ENCODE measurements at places on chromosomes 12 and 14.

DNA sequence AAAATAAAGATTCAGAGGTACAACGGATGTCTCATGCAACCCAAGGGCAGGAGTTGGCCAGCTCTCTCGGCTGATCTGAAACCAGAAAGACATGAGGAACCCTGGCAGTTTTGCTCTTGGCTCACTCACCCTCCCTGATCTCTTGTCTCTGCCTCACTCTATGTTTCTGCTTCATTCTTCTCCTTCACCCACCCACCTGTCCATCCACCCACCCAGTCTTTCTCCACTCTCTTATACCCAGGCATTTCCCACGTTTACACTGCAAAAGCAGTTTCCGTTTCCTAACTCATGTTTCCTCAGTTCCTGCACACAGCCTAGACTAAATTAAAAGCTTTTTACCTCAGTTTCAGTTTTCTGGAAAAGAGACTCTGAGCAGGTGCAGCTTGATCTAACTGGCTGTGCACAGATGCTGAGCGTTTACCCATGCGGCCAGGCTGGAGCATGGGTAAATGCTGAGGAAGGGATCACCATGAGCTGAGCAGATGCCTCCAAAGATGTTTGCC is 157.6 kb downstream of the PRKCH start:
- DNase-seq = no peak

- DNase-seq = no peak
Observed at GRCh38 chr12:27367078-27367477, 34.4 kb downstream of the BMAL2 start.

- DNase-seq = peak; percentile 50
Observed at GRCh38 chr12:19739195-19739776, 300.0 kb downstream of the AEBP2 start.

- peak; percentile 90 for DNase-seq
Observed at GRCh38 chr14:24171422-24172260, at the start of gene REC8. Gene REC8, plus strand, starts transcription at chr14:24172080. Its CDS starts 473 bp downstream, at chr14:24172553.

DNA sequence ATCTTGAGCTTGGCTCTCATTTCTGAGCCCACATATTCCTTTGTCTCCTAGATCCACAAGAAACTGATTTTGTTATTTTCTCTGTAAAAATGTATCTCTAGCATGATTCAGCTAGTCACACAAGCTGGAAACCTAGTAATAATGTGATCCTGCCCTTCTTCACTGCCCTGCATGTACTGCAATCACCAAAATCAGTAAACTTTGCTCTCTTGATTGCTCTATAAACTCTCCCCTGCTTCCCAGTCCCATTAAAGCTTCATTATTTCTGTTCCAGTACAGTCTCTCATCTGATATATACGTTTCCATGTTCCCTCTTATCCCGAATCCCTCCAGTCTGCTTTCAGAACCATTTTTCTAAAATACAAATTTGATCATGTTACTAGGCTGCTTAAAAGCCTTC is 166.5 kb downstream of the MSRB3 start:
- no peak for DNase-seq

- no peak for DNase-seq
Observed at GRCh38 chr12:24226745-24227350, 277.4 kb upstream of the SOX5 start.

DNA sequence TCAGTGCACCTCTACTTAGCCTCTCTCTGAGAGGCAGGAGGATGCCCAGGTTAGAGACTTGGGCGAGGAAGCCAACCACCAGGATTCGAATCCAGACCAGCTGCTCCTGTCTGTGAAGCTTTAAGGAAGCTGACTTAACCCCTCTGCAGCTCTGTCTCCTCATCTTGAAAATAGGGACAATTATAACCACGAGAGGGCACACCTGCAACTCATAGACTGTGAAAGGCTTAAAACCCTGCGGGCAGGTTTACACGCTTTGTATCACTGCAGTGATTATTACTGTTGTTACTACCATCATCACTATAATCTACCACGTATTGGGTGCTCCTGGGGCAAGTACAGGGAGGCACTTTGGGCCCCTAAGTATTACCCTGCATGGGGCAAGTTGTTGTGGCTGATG is 379.8 kb downstream of the VRK1 start:
- DNase-seq = peak; percentile 15

DNA sequence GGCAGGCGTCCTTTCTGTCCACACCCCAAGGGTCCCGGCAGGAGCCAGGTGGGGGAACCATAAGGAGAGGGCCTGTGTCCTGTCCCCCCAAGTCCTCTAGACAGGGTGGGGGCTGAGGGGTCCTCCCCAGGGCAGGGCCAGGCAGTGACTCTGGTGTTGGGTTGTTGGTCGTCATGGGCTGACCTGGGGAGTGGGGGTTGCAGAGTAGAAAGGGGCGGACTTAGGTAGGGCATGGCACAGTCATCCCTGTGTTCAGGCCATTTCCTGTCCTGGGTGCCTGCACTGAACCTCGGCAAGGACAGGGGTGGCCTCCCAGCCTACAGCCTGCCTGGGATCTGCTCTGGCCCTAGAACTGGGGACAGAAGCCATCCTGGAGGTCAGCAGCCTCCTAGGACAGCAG is 356.2 kb downstream of the TMEM121 start:
- no peak for DNase-seq

All from endothelial cell (in vitro differentiated cells).